Gastrocnemius medialis (tissue), 4 donors: ENCODE measurements at places on chromosomes 3 and 15. TPM values are rescaled to one million over a fixed set of nuclear protein-coding genes. Genes with fewer than 3 reads are reported as not detected.

The TRAT1 gene
- total RNA-seq = not detected

DNA sequence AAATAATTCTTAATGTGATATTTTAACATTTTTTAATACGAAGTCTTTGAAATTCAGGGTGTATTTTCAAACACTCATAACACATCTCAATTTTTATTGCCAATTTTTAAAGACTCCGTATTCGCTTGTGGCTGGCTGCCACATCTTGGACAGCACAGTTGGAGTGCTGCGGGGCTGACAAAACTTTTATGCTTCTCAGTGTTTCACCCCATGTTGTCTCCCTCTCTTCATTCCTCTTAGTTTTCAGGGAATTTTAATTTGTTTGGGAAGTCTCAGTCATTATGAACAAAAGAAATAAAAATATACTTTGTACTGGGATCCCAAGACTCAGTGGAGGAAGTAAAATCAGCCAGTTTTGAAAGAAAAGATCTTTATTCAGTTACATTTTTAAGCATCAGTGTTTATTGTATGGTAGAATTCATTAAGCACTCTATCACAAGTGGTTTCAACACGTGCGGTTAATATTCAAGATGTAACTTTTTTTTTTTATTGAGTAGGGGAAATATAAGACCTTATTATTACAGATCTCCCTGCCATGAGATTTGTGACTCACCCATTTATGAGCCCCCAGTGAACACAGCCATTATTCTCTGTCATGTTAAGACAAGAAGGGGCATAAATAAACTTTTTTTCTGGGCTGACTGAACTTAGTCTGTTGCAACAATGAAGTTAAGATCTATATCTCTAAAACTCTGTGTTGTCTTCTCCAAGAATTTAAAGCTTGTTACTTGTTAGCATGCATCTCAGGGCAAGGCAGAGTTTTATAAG, 26.8 kb downstream of the KAT2B start:
- no peak for DNase-seq

- DNase-seq = peak; percentile 87
Measured at GRCh38 chr3:42701371-42702065, 1.1 kb downstream of the HHATL start.

DNA sequence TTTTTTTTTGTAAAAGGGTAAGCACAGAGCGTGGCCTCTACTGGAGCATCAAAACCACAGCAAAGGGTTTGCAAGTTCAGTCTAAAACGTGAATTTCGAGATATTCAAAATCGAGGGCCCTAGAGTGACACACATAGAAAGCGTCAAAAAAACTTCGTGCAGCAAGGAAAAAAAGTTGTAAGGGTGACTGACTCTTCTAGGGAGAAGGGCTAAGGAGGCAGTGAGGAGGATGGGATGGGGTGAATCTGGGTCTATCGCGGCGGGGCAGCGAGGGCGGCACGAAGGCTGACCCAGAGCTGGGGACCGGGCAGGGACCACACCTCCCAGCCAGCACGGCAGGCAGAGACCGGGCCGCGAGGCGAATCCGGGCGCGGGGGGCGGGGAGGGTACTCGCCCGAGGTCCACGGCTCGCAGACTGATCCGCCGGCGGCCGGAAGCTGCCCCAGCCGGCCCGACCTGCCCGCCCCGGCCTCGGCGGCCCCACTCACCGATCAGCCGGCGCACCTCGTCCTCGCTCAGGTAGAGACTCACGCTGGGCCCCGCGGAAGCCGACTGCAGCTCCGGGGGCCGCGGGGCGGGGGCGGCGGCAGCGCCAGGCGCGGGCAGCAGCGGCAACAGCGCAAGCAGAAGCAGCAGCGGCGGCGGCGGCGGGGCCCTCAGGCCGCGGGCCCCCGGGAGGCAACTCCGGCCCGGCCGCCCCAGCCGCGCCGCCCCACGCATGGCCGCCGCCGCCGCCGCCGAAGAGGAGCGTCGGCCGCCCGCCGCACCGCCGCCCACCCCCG, 533 bp downstream of the RYK start:
- peak; percentile 33 for DNase-seq

- peak; percentile 35 for DNase-seq
Measured at GRCh38 chr3:57006179-57006657, 54.2 kb upstream of the SPATA12 start.

DNA sequence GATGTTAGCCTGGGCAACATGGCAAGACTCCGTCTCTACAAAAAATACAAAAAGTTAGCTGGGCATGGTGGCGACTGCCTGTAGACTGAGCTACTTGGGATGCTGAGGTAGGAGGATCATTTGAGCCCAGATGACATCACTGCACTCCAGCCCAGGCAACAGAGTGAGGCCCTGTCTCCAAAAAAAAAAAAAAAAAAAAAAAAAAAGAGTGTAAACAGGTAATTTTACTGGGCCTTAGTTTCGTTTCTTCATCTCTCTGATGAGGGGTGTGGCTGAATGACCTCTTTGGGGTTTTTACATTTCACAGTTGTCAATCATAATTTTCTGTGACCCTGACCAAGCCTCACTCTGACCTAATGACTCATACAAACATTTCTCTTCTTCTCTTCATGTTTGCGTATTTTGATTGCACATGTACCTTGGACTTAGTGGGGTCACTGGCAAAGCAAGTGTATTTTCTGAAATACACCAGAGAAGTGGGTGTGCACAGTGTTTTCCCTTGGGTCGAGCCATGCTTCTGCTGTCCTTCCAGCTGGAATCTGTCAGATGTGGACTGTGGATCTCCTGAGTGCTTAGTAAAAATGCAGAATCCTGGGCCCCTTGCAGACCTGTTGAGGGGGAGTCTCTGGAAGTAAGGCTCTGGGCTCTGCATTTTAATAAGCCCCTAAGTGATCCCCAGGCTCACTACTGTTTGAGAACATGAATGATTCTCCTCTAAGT, 140.5 kb downstream of the FNDC3B start:
- DNase-seq = no peak

DNA sequence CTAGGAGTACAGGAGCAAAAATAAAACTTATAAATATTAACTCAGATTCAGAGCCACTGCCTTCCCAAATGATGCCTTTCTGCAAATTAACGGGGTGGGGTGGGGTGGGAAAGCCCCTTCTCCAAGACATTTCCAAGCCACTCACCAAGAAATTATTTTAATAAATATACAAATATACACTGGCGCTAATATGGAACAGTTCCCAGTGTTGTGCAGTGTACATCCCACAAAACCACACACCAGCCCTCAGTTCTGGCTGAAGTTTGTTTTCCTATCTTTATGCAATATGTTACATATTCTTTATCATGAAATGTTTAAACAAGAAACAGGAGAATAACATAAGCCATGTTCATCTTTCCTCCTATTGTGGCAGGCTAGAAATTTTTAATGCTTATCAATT, 53.0 kb upstream of the GYG1 start:
- no peak for DNase-seq

DNA sequence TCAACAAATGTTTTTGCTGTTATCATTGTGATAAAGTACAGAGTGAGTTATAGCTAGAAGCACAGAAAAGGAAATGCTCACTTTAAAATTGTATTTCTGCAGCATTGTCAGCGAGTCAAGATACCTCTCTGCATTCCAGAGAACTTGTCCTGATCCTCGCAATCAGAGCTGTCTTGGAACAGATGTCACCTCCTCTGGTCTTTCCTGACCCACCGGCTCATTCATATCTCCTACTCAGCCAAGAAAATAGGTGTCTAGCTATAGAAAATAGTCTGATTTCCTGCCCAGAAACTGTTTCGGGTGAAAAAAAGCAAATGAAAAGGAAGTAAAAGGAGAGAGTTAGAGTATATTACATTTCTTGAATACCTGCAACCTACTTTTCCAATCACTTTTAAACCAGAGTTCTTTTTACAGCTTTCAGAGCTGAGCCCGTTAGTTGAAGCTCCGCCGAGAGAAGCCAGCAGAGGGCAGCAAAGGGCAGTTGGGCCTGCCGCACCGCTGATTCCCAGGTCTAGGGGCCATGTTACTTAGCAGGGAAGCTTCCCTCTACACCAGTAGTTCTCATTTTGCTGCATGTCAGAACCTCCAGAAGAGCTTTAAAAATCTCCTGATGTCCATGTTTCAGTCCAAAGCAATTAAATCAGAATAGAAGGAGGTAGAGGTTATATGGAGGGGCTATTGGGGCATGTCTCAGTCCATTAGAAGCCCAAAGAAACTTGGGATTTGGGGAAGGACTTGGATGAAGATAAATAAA, 185.7 kb upstream of the THRB start:
- peak; percentile 33 for DNase-seq

GRCh38 chr3:137304313-137305056, 346.7 kb downstream of the IL20RB start:
- no peak for DNase-seq

- no peak for DNase-seq
Measured at GRCh38 chr3:88812576-88812975, 294.8 kb upstream of the EPHA3 start.

- DNase-seq = no peak
Measured at GRCh38 chr15:62121273-62122015, 43.6 kb downstream of the C2CD4B start.
